ENCODE measurements at places on chromosomes 16 and 17.

GRCh38 chr16:12341423-12341822 is 364.9 kb downstream of the SNX29 start:
- peak; percentile 77 for DNase-seq

GRCh38 chr17:21042458-21043295 is at the start of gene USP22:
Gene USP22 (minus strand): TSS chr17:21043011. CDS start chr17:21042835, 176 bp downstream.
- DNase-seq: no peak

DNA sequence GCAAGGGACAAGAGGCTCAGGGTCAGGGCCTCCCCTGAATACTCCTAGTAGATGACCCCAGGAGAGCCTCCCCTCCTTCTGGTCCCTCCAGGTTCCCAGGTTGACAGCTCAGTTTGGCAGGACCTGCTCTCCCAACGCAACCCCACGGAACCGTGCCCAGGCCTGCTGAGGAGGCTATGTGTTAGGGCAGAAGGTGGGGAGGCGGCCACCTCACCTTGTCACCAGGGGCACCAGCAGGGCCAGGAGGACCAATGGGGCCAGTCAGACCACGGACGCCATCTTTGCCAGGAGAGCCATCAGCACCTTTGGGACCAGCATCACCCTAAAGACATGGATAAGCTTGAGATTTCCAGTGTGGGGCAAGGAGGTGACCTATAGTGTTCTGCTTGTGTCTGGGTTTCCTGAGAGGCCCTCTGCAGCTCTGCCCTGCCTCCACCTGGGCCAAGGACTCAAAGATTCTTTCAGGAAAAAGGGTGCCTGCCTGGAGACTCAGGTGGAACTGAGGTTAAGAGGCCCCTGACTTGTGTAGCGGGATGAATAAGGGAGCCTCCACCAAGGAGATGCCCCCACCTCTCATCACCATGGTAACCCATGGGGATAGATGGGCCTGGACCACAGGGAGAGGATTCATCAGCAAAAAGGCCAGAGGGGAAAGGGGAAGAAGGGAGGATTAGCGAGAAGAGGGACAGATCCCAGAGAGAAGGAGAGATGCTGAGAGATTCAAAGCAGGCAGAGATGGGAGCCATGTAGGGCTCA is 10.7 kb downstream of the COL1A1 start:
- DNase-seq: peak; percentile 84

DNA sequence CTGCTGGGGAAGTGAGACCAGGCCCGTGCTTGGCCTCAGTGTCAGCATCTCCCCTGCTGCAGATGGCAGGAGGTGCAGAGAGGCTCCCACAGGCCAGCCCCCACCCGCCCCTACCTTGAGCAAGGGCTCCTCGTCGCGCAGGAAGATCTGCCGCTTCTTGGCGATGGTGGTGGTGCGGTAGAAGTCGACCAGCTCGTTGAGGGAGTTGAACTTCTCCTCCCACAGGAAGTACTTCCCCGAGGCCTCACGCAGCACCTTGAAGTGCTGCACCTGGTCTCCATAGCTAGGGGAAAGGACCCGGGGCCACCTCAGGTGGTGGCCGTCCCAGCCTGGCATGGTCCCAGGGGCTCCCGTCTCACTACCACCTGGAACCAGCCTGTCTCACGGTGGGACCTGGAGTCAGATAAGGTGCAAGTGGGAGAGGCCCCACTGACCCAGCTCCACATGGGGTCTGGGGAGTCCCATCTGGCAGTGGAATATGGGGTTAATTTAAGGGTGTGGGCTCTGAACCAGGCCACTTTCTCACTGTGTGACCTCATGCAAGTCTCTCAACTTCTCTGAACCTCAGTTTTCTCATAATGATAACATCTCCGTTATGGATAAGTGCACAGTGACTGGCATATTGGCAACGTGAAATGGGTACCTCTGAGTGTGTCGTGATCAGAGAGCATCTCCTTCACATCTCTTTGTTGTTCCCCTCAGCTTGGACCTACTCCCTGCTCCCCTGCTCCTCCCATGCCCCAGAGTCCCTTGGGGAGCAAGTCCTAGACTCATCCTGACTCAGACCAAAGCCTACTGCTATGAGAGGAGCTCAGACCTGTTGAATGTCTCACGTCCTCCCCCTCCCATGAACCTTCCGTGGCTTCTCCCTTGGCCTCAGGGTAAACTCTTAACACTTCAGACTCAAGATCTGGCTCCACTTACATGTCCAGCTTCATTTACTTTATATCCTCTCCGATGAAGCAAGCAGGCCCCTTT is 19.8 kb upstream of the FAM83G start:
- peak; percentile 28 for DNase-seq

GRCh38 chr16:11254913-11255736 is 879 bp downstream of the SOCS1 start:
- peak; percentile 41 for DNase-seq

DNA sequence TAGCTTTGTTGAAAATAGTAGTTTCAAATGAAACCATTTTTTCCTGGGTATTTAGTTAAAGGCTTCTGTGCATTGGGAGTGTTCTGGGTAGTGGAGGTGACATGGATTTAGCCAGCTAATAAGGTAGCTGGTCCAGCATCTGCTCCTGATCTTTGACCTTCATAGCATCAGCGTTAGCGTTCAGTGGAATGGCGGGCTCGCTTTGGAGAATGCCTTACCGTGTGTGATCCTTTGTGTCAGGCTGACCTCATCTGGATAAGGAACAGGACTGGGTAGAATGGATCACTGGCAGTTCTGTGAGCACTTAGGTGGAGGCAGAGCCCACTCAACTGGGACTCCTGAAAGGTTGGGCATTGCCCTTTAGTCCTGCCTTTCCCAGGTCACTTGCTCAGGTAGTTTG is 3.7 kb downstream of the SAP30BP start:
- DNase-seq: no peak
